M059J (cell line): ENCODE measurements at places on chromosomes 4 and X.

GRCh38 chr4:139229534-139230039 lies 50.4 kb downstream of the MGARP start:
- peak; percentile 49 for DNase-seq

- peak; percentile 63 for DNase-seq
Measured at GRCh38 chrX:47384502-47384901, 14.1 kb downstream of the ZNF157 start.

DNA sequence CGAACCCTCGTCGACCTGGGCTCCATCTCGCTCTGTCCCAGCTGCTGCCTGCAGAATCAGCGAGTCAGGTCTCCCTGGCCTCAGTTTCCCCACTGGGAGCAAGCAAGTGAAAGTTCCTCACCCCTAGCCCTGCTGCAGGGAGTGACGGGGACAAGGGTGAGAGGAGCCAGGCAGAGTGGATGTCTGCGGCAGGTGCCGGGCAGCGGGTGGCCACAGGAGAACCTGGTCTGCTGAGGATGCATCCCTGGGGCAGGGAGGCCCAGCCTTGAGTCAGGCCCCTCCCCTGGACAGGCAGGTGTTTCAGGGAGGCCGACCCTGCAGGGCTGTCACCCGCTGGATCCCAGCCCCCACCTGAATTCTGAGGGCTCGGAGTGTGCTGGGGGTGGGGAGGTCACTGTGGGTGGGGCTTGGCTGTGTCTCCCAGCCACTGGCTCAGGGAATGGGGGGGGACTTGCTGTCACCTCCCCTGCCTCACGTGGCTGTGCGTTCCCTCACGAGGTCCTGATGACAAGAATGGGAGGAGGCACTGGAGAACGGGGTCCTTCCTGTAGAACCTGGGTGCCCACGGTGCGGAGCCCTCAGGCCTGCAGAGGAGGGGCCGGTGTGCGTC lies 33.2 kb downstream of the LRPAP1 start:
- DNase-seq = no peak

DNA sequence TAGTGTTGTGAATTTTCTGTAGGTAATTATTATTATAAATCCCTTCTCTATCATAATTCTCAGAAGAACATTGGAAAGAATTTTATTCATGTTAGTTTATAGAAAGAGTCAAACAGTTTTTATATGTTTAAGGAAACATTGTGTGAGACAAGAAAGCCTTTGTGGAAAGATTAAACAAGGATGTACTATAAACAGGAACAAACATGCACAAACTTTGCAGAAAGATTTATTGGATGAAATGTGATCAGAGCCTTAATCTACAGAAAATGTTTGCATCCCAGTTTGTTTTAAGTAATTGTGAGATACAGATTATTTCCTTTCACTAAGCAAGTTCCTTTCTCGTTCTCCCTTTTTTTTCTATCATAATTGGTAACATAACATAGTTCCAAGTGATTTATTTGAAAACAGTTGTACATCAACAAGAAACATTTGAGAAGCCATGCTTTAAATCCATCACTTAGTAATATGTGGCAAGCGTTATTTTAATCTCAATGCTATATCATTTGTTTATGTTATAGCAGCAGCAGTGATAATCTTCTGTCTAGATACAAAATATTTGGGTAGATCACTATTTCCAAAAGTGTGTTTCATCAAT lies 129.4 kb downstream of the SLC4A4 start:
- DNase-seq = no peak

DNA sequence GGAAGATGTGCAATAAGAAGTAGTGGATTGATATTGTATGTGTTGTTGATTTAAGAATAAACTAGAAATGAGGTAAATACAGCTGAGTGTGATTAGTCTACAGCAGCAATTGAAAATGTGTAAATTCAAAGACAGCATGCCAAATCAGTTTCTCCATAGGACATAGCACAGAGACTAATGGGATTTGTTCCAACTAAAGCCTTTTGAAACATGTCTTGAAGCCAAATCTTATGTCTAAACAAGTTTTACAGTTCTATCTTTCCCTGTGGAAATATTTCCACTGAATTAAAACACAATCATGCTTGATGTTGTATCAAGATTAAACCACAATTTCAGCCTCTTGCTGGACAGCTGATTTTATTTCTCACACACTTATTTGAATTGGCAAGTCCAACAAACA lies 497.4 kb upstream of the FAM47C start:
- DNase-seq = no peak

DNA sequence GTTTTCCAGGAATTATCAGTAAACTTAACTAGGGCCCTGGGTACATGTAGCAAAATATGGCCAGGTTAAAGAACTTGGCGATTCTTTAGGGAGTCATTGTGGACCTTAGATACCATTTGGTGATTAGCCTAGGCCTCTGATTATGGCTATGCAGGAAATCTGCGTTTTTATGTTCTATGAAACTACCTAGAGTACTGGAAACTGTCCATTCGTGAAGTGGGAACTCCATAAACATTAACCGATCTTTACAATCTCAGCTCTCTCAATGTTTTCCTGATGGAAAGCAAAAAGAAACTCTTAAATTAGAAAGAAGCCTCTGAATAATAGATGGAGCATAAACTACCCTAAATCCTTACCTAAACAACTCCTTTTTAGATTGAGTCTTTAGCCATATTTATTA lies 121.9 kb downstream of the SH3RF1 start:
- no peak for DNase-seq

DNA sequence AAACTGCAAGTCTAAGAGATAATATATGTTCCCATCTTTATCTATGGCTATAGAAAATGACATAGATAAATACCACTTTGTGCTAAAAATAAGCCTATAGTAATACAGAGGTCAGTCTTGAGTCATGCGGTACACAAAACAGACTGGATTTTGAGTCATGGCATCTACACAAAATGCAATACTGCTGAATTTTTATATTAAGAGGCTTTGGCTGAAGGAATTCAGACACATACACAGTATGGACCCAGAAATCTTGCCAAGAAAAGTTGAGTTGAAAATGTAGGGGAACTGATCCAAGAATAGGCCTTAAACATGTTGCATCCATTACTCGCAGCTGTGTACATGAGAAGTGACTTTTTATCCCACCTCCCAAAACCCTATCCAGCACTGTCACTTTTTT lies 184.4 kb downstream of the TENM3 start:
- DNase-seq = no peak

DNA sequence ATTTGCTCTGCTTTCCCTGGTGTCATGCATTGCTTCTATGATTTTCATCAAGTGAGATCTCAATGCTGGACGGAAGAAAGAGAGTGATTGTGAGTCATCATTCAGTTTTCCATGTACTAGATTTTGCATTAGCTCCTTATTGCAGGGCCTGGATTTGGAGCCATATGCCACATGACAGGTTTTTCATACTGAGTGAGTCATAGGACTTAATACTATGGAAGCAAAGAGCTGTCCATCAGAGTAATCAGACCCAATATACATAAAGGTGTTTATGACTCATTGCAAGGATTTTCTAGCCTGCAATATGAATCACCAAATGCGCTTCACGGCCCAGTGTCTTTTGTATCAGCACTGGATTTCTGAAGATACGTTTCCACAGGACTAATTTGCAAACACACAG lies 11.2 kb upstream of the TFDP3 start:
- peak; percentile 54 for DNase-seq

DNA sequence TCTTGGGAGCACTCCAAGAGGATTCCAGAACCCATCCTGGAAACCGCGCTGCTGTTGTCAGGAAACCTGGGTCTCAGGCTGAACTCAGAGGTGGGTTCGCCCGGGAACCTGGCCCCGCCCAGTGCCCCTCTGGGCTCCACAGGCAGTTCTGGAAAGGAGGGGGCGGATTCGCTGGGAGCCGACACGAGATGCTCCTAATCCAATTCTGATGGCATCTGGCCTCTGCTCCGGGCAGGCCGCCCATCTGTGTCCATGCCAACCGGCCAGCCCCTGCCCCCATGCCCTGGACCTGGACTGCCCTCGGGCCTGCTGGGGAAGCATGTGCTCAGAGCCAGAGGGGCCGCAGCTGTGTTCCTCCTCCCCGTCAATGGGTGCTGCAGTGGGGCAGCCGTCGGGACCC lies 21.0 kb downstream of the ATP2B3 start:
- peak; percentile 46 for DNase-seq
